Stimulated activated memory B cell treated with anti-CD40 and anti-IgM and Interleukin-4, amounts not matched to agents 10 μg/mL and 1 μg/mL and 100 μg/mL, for 72 hours (primary cell): ENCODE measurements at places on chromosomes 5 and 9.

- no peak for ATAC-seq
Observed at GRCh38 chr5:140934964-140935606, 9.0 kb downstream of the PCDHAC1 start.

DNA sequence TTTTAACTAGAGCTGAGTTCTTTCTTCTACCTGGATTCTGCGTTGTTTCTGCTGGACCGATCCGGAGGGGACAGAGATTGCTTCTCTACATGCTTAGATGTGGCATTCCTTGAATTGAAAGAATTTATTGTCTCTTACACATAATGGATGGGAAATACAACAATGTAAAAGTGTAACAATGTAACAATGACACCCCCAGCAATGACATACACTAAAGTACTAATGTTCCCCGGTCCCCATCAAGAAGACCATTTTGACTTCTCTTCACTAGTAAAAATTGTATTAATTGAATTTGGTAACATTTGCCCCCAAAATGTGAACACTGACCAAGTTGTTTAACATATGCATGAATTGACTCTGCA, 760.2 kb downstream of the TAF11L14 start:
- no peak for ATAC-seq

DNA sequence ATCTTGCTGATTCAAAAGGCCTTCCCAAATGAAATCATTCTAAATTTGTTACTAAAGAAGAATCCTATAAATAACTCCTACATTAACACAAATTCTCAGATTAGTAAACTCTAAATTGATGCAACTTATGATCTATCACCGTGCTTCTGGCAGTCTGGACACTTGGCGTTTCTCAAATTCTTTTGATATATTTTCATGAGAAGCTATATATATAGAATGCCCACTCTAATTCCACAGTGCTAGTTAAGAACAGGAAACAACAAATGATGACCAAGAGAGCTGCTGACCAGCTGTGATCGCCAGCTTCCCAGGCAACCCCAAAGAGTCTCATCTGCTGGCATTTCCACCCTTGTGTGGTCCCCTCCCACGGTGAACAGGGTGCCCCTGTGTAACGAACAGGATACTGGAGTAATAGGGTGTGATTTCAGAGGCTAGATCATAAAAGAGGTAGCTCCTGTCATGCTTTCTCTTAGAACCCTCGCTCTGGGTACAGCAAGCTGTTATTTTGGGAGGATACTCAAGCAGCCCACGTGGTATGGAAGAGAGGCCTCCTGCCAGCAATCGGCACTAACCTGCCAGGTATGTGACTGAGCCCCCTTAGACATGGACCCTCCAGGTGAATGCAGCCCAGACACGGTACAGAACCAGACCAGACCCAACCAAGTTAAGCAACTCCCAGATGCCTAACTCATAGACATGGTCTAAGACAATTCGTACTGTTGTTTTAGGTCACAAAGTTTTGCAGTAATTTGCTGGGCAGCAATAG, 64.7 kb downstream of the CDC14B start:
- ATAC-seq = no peak

DNA sequence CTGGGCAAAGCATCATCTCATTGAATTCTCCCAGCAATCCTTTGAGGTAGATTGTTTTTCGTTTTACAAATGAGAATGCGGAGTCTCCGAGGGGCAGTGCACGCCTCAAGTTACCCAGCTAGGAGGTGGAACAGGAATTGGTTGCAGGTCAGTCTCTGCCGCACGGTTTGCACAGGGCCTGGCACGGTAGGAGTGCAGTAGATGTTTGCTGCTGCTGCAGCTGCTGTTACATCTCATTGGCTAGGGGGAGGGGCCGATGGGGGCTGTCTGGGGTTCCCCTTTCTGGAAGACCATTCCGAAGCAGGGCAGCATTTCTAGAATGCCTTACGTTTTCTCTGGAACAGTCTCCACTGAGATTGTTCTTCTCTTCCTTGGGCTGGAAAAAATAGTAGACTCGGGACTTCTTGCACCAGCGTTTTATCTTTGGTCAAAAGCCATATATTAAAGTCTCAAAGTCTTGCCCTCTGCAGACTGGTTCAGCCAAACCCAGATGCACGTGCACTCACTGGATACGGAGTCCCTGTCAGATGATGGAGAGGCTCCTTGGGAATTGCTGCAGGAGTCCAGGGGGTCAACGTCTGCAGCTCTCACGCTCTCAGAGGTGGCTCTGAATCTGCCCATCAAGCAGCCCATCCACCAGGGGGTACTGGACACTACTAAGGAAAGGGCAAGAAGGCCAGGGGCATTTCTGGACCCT, 1.2 kb downstream of the USP20 start:
- no peak for ATAC-seq

DNA sequence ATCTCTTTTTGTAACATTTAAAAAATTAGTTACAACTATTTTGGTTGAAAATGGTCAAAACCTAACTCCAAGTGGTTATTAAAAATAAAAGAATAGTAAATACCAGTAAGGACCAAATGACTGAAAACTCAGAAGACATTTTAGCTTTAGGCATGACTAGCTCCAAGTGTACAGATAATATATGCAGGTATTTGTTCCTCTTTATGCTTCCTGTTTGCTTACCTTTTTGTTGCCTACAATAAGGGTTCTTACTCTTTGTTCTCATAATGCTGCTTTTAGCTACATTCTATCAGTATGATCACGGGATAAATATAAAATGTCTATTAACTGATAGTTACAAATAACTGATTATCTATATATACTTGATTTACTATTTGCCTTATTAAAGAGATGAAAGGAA, 259.6 kb downstream of the CDH12 start:
- no peak for ATAC-seq

- no peak for ATAC-seq
Observed at GRCh38 chr5:175098301-175098700, 345.7 kb downstream of the DRD1 start.
